ENCODE measurements at places on chromosomes 2 and 18.
A peak's percentile ranks its signal among the peaks of the same experiment; 100 is the strongest.

- DNase-seq: peak; percentile 56
These were observed 100.5 kb downstream of the CDC42EP3 start for GRCh38 chr2:37570773-37571586.

DNA sequence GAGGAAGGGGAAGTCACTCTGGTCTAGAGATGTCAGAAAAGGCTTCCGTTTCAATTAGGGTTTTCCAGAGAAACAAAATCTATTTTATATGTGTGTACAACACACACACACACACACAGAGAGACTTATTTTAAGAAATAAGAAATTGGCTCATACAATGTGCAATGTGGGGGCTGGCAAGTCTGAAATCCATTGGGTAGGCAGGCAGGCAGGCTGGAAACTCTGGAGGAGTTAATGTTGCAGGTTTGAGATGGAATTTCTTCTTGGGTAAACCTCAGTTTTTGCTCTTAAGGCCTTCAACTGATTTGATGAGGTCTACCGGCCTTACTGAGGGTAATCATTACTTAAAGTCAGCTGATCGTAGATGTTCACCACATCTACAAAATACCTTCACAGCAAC, 62.6 kb downstream of the MDH1 start:
- DNase-seq: no peak

DNA sequence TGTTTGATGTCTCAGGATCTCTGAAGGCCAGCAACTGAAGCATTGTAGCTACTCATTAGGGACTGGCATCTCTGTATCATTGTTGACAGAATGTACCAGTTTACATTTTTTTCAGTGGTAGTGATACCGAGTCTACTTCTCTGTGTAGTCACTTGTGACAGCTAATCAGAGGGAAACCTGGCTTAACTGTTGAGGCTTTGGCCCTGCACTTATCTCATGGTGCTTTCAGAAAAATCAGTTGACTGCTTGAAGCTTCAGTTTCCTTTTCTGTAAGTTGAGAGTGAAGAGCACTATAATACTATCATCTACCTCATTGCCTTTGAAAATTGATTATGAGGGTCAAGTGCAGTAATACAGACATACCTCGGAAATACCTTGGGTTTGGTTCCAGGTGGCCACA, 90.0 kb downstream of the COMMD1 start:
- no peak for DNase-seq

- DNase-seq: peak; percentile 75
These were observed 2.2 kb downstream of the RND3 start for GRCh38 chr2:150485114-150485870.

GRCh38 chr2:161796192-161796591, 172.0 kb downstream of the SLC4A10 start:
- peak; percentile 48 for DNase-seq

GRCh38 chr2:126777620-126777978, 121.1 kb upstream of the TEX51 start:
- DNase-seq: no peak

DNA sequence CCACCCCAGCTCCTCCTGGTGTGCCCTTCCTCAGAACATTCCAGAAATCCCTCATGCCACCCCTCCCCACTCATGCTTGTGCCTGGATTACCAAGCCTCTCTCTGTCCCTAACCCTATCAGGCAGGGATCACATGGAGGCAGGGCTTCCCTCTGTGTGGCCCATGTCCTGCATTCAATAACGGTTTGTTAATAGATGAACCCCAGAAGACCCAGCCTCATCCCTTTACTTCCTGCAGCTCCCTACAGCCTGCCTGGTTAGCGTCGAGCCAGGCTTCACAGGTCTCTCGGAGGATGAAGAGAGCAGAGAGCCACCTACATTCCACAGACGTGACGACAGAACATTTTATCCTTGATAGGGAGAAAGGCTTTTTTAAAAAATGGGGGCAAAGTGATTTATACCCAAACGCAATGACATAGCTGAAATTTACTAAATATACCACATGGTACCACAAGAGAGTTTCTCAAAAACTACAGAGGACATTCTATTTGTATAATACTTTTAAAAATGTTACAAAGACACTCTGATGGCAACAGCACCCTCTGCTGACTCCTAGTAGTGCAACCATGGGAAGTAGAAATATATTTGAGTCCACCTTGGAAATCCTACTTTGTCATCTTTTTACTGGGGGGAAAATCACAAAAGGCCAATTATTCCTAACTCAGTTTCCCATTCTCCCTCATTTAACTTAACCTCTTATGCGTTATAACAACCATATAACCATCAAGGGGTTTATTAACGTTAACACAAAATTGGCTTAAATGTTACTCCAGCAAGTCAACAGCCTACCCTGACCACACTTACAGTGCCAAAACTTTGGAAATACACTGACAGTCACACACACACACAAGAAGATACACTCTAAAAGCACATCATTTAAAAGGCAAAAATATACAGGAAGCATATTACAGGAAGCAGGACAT, 30.7 kb downstream of the FBXO15 start:
- no peak for DNase-seq

DNA sequence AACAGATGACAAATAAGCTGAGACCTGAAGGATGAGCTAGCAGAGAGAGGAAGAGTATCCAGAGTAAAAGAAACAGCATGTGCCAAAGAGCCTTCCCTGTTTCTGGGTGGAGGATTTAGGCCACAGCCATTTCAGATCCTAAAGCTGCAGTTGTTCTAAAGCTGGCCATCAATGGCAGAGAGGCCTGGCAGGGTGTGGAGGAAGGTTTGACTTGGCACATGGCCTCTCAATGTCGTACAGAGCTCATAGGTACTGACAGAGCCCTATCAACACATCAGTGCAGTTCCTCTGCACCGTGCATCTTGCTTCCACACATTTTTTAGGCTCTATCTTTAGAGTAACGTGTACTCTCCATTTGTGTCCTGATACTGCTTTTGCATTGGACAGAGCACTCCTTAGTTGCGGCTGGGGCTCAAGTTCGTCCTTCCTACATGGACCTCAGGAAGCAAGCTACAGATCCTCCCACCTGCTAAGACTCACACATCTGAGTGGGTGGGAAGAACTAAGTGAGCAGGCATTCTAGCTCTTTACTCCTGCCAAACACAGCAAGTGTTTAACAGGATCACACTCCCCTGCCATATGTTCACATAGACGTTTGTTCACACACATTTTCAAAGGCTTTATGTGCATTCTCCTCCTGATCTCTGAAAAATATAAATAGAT, 3.0 kb upstream of the CHMP3 start:
- DNase-seq: no peak

DNA sequence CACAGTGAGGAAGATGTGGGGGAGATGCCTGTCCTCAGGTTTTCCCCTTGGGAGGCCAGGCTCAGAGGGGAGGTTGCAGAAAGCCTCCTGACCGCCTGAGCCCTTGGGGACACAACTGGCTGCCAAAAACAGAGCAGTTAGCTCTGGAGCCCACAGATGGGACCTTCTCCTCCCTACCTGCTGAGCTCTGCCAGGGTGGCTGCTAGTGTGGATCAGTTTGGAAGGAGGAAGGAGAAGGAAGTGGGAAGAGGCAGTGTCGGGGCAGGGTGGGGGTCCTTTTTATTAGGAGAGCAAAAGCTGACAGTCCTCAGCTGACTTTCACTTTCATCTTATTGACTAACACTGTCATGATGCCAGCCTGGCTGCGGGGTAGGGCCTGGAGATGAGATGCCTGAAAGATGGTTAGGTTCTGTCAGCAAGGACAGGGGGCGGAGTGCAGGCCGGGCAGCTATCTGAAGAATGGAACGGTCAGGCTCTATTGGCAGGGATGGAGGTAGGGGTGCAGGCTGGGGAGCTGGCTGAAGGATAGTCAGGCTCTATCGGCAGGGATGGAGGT, 188.5 kb upstream of the HDAC4 start:
- DNase-seq: no peak

DNA sequence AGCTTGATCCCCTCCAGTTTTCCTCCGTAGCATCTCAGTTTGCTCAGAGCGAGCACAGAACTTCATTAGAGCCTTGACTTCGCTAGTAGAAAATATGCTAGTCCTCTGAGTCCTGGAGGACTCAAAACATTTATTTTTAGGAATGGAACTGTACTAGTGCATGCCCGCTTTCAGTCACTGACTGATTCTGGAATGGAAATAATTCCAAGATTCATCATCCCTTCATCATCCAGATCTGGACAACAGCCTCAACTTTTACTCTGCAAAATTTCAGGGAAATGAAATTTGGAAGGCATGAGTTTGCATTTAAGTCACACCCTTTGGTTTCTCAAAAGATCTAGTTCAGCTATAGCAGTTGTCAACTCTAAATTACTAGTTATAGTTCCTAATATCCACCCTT, 304.6 kb downstream of the XIRP2 start:
- DNase-seq: peak; percentile 6

DNA sequence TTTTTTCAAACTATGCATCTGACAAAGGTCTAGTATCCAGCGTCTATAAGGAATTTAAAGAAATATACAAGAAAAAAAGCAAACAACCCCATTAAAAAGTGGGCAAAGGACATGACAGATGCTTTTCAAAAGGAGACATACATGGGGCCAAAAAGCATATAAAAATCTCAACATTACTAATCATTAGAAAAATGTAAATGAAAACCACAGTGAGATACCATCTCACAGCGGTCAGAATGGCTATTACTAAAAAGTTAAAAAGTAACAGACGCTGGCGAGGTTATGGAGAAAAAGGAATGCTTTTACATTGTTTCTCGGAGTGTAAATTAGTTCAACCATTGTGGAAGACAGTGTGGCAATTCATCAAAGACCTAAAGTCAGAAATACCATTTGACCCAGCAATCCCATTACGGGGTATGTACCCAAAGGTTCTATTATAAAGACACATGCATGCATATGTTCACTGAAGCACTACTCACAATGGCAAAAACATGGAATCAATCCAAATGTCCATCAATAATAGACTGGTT, 643.1 kb upstream of the LRRTM1 start:
- DNase-seq: no peak

DNA sequence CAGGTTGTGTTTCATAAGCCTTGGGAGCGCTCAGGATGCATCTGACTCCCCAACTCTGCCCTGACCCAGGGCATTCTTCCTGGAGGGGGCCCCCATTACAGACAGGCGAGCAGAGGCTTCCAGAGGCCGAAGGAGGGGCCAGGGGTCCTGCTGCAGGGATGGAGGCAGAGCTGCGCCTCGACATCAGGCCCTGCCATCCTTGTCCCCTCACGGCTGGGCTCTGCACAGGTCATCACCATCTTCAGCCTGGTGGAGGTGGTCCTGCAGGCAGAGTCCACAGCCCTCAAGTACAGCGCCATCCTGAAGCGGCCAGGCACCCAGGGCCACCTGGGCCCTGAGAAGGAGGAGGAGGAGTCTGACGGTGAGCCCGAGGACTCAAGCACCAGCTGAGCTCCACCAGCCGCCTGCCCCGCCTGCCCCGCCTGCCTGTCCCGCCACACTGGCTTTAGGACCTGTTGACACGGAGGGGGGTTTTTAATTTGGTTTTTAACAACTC, 42.3 kb upstream of the ALPP start:
- no peak for DNase-seq

- no peak for DNase-seq
These were observed 2.4 kb upstream of the VPS54 start for GRCh38 chr2:64021578-64021977.

- DNase-seq: peak; percentile 44
These were observed 85.9 kb upstream of the CCBE1 start for GRCh38 chr18:59783138-59783537.

Data from NCI-H226 (cell line).